NCI-H2107 (cell line): ENCODE measurements at places on chromosomes 6 and 20.

DNA sequence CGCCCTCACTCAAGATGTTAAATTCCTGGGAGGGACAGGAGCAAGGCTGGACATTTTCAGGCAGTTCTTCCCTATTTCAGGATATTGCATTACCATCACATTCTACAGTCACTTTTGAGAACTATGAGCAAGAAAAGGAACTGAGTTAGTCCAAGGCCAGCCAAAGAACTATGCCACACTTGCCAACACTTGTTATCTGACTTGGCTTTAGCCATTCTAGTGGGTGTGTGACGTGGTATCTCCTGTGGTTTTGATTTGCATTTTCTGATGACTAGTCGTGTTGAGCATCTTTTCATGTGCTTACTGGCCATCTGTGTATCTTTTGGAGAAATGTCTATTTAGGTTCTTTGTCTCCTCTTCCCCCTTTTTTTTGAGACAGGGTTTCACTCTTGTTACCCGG lies 12.0 kb downstream of the XRN2 start:
- DNase-seq = no peak

GRCh38 chr6:23414051-23414445 lies 712.0 kb upstream of the NRSN1 start:
- DNase-seq = no peak

DNA sequence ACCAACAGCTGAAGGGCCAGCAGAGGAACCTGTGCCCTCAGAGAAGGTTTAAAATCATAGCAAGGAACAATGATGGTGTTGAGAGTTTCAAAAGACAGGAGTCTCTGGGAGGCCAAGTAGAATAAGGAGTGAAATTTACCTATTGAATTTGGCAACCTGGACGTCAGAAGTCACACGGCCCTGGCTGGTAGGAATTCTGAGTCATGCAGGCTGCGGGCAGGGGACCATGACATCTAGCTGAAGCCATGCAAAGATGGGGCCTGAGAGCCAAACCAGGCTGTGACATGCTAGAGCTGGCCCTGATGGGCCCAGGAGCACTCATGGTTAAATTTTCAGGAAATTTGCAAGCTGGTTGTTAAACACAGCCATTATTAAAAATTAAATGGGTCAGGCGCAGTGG lies 64.0 kb upstream of the SNX9 start:
- no peak for DNase-seq

DNA sequence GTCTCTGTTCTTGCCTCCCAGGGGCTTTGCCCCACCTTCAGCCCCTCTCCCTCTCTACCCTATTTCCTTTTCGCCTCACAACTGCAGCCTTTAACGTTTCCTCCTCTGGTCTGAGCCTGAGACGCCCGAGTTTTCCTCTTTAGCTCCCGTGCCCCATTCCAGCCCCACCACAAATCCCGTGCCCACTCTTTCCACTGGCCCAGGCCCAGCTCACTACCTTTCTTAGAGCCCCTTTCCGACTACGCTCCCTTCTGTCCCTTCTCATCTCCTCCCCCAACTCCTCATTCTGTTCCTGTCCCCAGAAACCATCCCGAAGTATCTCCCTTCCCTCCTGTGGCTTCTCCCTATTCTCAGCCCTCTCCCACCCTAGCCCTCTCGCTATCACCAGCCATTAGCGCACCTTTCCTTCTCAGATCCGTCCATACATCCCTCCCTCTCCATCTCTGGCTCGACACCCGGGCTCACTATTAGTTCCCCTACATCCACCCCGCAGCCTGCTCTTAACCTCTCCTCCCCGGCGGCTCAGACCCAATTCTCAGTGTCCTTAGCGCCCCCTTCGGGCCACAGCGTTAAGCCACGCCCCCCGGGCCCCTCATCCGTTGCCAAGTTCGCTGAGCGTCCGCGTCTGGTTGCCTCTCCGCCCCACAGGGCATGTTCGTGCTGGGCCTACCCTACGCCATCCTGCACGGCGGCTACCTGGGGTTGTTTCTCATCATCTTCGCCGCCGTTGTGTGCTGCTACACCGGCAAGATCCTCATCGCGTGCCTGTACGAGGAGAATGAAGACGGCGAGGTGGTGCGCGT lies 2.7 kb downstream of the SLC32A1 start:
- no peak for DNase-seq

GRCh38 chr6:127030836-127031235 lies 87.6 kb upstream of the RSPO3 start:
- DNase-seq = no peak

DNA sequence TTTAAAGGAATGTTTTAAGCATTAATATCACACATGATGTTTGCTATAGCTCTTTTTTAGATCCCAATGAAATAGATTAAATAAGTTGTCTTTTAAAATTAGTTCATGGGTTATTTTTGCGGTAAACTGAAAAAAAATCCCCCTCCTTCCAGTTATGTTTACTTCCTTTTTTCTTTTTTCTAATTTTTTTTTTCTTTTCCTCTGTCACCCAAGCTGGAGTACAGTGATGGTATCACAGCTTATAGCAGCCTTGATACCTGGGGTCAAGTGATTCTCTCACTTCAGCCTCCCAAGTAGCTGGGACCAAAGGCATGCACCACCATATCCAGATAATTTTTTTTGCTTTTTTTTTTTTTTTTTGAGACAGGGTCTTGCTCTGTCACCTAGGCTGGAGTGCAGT lies 17.8 kb upstream of the SCAF8 start:
- no peak for DNase-seq
